ENCODE measurements at places on chromosomes 16 and 17.

- DNase-seq = no peak
Observed at GRCh38 chr16:14572535-14572934, 57.5 kb downstream of the PARN start.

DNA sequence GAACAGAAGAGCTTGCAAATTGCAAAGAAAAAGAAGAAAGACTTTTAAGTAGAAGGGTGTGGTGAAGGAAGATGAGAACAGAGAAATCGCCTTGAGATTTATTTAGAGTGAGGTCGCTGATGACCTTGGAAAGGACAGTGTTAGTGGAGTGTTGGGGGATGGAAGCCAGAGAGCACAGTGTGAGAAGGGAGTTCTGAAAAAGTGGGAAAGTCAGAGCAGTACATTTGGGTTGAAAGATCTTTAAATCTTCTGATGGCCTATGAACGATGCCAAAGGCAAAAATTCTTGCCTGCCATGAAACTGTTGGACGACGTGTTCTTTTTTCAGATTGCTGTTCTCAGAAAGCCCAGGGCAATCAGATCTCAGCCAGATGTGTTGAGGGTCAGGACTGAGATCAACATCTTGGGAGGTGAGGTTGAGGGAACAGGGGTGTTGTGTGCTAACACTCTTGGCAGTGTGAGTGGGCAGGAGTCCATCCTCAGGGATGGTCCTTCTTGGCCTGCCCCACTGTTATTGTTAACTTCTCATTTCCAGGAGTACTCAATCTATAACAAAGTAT, 330.1 kb downstream of the MAP2K6 start:
- no peak for DNase-seq

- no peak for DNase-seq
Observed at GRCh38 chr17:77098884-77099545, 41.8 kb upstream of the SEC14L1 start.

- DNase-seq = no peak
Observed at GRCh38 chr17:75295201-75296158, 6.2 kb upstream of the SLC25A19 start.

DNA sequence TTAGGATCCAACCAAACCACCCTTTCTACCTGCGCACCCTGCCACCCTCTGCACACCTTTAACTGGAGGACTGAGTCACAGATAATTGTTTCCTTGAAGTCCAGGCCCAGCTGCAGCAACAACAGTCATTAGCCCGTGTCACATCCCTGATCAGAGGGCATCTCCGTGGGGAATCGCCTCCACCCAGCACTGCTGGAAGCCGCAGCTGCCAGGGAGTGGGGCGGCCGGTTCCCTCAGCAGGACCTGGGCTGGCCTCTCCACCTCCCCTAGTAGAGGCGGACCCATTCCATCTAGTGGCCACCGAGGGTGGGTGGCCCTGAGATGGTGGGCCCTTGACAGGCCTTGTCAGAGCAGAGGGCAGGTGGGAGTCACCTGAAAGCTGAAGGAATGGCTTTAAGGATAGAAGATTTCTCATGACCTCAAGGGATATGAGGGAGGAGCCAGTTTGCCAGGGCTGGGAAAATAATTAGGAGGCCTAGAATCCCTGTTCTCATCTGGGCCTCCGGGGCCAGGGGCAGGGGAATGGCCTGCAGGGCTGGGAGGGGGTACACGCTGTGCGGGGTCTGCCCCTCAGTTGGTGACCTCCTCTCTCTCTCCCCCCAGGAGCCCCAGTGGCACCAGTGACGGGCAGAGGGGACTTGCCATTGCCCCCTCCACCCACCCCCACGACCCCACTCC, 6.2 kb downstream of the PRSS53 start:
- no peak for DNase-seq

- DNase-seq = no peak
Observed at GRCh38 chr16:57781349-57781740, 20.9 kb downstream of the KIFC3 start.

GRCh38 chr17:50672831-50673551, 34.7 kb downstream of the ANKRD40 start:
- DNase-seq = no peak

DNA sequence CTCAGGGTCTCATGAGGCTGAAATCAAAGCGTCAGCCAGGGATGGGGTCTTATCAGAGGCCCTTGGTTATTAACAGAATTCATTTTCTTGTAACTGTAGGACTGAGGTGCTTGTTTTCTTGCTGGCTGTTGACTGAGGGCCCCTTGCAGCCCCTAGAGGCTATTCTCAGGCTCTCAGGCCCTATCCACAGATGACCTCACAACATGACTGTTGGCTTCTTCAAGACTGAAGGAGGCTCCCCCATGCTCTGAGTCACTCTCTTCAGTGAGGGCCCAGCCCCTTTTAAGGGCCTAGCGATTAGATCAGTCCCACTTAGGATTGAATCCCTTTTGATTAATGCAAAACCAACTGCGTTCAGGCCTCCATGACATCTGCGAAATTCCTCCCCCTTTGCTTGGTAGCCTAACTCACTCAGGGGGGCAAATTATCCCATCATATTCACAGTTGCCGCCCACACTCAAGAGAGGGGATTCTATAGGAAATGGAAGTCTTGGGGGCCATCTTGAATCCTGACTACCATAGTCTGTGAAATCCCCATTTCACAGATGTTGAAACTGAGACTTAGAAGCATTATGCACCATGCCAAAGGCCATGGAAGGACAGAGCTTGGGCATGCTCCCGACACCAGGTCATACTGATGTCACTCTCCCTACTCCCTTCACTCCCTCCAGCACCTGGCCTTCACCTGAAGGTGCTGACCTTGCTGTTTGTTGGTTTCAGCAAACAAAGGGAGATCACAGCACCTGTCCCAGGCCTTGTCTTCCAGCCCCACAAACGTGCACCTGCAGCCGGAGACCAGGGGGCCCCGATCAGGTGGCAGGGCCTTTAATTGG, 592.3 kb downstream of the MAF start:
- no peak for DNase-seq

DNA sequence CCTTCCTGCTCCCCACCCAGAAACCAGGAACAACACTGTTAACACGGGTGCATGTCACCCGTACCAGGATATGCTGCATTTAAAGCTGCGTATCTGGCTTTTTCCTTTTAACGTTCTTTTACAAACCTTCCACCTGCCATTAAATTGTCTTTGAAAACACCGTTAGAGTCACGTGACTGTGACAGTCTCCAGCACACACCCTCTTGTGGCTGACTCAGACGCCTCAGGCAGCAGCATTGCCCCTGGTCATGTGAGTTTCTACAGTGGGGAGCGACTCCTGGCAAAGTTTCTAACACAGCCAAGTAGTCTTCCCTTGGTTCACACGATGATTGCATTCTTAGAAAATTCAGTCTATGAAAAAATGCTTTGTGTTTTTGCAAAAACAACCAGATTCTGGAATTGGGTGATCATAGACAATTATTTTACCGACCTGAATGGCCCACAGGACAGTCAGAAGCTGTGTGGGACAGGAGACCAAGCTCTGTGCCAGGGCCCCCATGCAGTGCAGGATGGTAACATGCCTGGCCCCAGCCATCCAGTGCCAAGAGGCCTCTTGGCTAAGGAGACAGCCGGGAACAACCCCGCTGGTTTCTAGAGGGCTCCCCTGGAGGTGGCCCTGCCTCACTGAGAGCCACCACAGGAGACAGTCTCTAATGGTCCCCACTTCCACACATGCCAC, 199.1 kb downstream of the KATNIP start:
- peak; percentile 61 for DNase-seq

GRCh38 chr17:42072323-42073187, 22.2 kb upstream of the C17orf113 start:
- peak; percentile 79 for DNase-seq

GRCh38 chr16:51637770-51638094, 486.7 kb upstream of the SALL1 start:
- DNase-seq = peak; percentile 52

GRCh38 chr17:55212880-55213279, 51.9 kb upstream of the HLF start:
- no peak for DNase-seq

DNA sequence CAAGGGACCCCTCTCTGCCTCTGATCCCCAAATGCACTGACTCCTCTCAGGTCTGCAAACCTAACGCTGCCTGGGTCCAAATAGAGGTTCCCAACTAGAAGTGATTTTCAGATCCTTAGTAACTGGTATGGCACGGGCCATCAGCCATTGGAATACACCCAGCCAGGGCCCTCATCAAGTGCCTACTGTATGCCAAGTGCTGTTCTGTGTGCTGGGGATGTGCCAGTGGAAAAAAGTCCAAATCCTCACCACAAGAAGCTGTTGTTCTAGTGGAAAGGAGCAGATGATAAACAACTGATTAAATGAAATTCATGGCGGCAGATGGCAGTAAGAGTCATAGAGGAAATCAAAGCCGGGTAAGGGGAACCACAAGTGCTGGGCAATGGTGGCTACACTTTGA, 57.2 kb upstream of the MED9 start:
- no peak for DNase-seq
